Myometrial cell (primary cell): ENCODE measurements at places on chromosomes 1 and 21. TPM values are rescaled to one million over a fixed set of nuclear protein-coding genes. Genes with fewer than 3 reads are reported as not detected.

The ARHGAP30 gene
- not detected in 2 replicates for total RNA-seq

The CFAP74 gene
- not detected in 2 replicates for total RNA-seq

The TEDDM1 gene
- not detected in 2 replicates for total RNA-seq

The TIPRL gene
- 27.6 and 36.6 TPM in 2 replicates for total RNA-seq

The CACHD1 gene
- 2.1 and 2.6 TPM in 2 replicates for total RNA-seq
